ENCODE measurements at places on chromosomes 3 and 15. TPM values are rescaled to one million over a fixed set of nuclear protein-coding genes. Genes with fewer than 3 reads are reported as not detected.

DUOX1 gene
- not detected for total RNA-seq

ARNT2 gene
- 72.8 TPM for total RNA-seq

RNF168 gene
- 16.7 TPM for total RNA-seq

BCHE gene
- 14.0 TPM for total RNA-seq

C3orf52 gene
- total RNA-seq: 0.25 TPM

TEX9 gene
- total RNA-seq: 20.4 TPM
